ENCODE measurements at places on chromosomes 11 and 22.
A peak's percentile ranks its signal among the peaks of the same experiment; 100 is the strongest.

DNA sequence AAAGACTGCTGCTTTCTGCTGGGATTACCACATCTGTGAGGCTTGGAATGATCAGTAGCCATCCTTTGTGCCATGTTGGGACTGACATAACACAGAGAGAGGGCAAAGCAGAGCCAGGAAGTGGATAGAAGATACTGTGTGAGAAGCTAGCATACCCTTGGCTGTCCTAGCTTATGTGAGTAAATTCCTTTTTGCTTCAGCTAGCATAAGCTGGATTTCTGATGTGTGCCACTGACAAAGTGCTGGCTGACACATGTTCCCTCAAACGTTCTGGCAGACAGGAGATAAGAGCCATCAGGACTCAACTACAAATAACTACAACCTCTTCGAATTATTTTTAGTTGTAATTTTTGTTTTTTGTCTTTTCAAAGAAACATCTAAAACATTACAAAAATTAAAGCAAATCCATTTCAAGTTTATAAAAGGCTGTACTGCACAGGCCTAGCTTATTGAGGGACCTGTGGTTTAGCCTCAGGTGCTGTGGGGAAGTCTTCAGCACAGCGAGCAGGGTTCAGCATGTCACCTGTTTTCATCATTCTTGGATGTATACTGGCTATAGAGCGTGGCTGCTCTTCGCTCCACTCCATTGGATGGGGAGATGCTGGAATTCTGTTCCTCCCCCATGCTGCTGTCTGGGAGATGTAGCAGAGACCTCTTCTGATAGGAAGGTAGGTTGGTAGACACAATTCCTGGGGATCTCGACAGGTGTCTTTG, 120.9 kb downstream of the SWAP70 start:
- DNase-seq: no peak

DNA sequence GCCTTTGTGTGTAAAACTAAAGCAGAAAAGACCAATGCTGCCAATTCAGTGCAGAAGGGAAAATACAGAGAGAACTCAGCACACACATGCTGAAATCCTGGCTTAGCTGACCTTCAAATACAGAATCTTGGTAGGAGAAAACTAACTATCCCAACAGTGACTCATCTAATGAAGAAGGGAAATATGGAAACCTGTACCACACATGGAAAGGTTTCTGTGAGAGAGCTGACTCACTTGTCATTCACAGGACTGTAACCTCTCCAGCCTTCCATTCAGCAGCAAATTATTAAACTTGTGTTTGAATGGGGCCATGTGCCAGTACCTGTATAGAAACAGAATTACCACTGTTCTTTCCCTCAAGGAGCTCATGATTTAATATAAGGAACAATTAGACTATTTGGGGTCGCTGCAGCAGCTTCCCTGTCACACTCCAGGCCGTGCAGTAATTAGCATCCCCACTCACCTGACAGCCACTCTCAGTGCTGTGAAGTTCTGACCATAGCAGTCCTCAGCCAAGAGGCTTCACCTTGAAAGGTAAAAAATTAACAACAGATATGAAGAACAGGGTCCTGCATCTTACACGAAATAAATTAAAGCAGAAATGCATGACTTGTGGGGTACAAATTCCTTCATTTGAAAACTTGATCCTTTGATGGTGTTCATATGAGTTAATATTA, 53.9 kb downstream of the MSANTD4 start:
- DNase-seq: no peak

GRCh38 chr22:40289991-40290459, 56.3 kb upstream of the ADSL start:
- peak; percentile 46 for DNase-seq

- DNase-seq: no peak
These were observed 310.1 kb downstream of the CADM1 start for GRCh38 chr11:115193914-115194801.

- DNase-seq: no peak
These were observed 20.5 kb downstream of the EPS8L2 start for GRCh38 chr11:726278-727220.

DNA sequence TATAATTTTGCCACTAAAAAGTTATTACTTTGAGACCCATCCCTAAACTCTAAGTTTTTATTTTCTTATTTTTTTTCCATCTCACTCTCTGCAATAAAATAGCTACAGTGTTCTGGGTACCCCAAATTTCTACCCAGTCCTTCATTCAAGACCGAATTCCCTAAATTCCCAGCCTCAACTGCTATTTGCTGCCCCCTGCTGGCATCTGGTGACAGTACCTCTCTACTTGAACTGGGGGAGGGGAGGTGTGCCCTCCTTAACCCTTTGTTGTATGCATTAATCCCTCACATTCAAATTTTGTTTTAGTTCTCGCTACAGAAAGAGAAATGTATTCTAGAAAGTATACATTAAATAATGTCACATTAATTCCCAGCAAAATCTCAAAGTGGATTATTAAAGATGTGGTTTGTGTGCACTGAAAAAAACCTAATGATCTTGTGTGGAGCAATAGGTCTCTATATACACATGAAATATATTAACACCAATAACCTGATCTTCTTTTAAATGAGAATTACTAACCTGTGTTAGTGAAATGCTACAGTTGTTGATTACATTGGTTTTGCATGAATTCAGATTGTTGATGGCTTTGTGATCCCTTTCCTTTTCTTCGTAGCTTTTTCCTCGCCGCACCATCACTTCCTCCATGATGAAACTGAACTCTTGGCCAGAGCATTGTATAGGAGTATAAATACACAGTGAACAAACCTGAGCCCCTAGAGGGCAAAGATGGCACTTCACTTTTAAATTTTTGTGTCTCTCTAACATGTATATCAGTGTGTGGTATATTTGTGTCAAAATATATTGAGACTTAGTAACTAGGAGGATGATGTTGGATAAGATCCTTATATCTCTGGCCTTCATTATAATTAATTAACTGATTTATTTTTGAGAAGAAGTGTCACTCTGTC, 590.0 kb downstream of the METTL15 start:
- no peak for DNase-seq

GRCh38 chr22:36301384-36301828, 48.5 kb downstream of the APOL1 start:
- peak; percentile 72 for DNase-seq

GRCh38 chr11:34034053-34034452, 17.5 kb upstream of the CAPRIN1 start:
- DNase-seq: no peak

DNA sequence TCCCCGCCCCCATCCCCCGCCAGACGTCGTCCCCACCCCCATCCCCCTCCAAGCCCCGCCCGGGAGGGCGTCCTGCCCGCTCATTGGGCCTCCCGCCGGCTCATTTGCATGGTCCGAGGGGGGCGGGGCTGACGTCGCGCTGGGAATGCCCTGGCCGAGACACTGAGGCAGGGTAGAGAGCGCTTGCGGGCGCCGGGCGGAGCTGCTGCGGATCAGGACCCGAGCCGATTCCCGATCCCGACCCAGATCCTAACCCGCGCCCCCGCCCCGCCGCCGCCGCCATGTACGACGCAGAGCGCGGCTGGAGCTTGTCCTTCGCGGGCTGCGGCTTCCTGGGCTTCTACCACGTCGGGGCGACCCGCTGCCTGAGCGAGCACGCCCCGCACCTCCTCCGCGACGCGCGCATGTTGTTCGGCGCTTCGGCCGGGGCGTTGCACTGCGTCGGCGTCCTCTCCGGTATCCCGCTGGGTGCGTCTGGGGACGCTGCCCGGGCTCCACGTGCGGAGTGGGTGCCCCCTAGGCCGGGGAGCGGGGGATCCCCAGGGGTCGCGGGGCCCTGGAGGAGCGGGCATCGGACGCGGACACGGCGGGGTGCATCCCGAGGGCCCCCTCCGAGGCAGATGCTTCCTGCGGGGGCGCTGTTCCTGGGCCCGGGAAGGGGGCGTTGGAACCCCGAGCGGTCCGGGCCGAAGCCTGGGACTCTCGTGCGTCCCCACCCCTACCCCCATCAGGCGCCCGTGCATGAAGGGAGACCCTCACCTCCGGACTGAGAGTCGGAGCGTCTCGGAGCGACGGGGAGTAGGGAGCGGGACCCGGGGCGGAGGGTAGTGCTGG, at the start of gene PNPLA3:
Gene PNPLA3 (plus strand): TSS at position 175 of the 834 bp plus-strand sequence. CDS start 107 bp downstream, at position 282.
- DNase-seq: peak; percentile 55

DNA sequence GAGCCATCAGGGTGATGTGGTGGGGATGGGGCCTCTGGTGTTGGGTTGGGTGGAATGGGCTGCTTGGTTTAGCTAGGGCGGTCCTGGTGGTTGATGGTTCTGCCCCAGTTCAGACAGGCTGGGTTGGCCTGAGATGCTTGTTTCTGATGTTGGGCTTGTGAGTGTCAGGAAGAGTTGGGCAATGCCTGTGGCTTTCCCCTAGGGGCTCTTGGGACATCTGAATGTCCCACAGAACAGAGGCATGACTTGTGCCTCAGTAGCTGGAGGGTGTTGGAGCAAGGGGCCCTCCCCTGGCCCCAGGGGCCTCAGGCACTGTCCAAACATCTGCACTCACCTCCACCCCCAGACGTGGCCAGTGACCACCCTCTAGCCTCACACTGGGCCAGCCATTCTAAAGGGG, 14.0 kb upstream of the CTSD start:
- DNase-seq: no peak

DNA sequence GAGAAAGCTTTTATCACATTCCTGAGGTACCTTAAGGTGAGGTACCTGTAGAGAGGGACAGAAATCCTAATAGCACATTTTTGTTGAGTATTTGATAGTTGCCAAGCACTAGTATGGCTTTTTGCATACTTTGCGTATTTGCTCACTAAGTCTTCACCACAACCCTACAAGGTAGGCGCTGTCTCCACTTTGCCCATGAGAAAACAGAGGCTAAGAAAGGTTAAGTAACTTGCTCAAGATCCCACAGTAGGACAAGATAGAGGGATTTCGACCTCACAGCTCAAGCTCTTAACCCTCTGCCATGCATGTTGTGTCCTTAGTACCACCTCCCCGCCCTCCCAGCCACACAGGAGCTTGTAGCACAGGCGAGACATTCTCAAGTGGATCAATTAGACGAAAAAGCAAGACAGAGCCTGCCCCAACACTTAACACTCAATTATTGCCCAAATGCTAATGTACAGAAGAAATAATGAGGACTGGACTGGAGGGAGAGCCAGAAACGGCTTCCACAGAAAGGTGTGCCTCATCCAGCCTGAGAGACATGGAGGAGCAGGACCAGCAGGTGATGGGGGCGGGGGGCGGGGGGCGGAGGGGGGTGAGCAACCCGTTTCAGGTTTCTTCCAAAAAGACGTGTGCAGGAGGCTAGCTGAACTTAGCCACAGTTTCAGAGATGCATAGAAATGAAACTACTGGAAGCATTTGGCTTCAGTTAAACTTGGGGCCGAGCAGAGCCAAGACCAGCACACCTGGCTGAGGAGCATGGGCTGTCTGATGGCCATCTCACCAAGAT, 26.7 kb upstream of the CD44 start:
- DNase-seq: no peak

DNA sequence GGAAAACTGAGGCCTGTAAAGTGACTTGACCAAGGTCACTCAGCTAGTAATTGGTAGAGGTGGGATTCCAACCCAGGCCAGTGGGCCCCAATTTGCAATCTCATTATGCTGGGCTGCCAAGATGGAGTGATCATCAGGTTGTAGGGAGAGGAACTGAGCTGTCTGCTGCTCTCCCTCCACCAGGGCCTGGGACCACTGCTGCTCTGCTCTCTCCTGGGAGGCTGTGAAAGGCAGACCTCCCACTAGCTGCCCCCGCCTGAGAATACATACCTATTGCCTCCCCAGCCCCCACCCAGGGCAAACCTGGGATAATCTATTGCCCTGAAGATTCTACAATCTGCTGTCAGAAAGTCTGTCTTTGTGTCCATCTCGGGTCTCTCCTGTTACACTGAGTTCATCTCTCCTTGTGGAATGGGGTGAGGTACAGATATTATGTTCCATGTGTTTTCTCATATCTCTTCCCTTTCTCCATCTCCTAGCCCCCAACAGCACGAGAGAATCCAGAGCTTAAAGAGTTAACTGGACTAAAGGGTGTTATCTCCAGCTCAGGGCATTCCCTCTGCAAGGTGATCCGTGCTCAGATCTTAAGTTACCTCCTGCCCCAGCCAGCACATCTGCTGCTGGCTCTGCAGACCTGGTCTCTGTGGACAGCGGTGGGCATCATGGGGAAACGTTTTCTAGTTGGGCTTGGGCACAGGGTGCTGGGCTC, 5.6 kb downstream of the NECTIN1 start:
- no peak for DNase-seq

DNA sequence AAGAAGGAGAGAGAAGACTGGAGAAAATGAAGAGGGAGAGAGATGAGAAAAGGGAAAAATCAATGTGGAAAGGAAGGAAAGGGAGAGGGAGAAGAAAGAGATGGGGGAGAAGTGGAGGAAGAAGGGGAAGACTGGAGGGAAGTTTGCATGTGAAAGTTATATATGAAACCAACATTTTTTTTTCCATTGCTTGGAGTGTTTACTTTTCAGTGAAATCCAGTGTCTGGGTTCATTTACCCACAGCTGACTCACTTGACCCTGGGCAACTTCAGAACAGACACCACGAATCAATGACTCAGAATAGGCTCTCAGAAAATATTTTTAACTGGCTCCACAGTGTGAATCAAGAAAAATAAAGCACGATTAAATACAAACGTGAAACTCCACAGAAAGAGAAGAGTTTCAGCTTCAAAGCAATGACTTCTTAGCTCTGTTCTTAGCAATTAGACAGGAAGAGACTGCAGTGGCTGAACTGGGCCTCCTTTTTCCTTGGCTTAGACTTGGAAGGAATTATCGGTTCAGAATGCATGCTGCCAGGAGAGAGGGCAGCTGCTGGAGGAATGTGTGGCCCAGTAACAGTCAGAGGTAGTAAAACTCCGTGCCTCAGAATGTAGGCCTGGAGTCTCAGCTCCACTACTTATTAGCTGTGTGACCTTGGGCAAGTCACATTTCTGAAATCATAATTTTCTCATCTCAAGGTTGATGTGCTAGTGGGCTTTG, 237.5 kb downstream of the MIAT start:
- no peak for DNase-seq

- no peak for DNase-seq
These were observed 36.9 kb downstream of the SHANK2 start for GRCh38 chr11:71215425-71215965.

- DNase-seq: no peak
These were observed 34.2 kb upstream of the NRIP3 start for GRCh38 chr11:9037963-9038362.

Measured in stimulated activated CD4-positive, alpha-beta T cell treated with anti-CD3 and anti-CD28 coated beads, TNF-alpha, amount 100 ng/mL, for 4 hours (primary cell).